Left renal pelvis (tissue), 4 donors: ENCODE measurements at places on chromosomes 6 and 20.

- DNase-seq, result no peak
Observed at GRCh38 chr20:60214901-60215815, 256.9 kb downstream of the CDH26 start.

DNA sequence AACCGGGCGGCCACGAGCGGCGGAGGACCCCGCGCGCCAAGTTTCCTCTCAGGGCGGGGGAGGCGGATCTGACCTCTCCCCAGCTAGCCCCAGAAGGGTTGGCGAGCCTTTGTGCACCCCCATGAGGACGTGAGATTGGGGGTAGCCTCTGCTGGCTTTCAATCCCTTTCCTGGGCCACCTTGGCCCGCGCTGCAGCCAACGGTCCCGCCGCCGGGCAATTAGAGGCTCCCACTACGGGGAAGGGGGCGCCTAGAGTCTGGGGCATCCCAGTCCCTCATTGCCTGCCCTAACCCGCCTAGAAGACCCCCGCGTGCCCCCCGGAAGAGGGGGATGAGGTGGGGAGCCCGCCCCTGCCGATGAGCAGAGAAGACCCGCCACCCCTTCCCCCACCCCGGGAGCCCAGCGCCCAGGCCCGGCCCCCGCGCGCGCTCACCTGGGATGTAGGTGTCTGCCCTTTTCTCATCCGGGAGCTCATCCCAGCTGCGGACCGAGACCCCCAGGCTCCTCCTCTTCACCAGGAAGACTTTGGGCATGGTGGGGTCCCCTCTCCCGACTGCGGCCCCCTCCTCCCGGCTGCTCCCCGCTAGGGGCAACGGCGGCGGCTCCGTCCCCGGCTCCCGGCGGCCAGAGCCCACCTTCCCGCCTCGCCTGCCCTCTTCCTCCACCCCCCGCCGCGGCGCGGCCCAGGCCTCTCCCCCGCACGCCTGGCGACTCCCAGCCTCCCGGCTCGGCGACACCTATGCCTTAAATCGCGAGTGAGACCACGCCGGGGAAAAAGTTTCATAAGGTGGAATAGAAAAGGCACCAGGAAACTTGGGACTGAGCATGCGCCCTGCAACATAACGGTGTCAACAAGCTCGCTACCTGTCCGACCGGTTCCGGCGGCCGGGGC lies at the start of gene OVOL2:
Gene OVOL2, minus strand, starts transcription at position 816 of the 893 bp plus-strand sequence. Its CDS starts 282 bp downstream, at position 534.
- DNase-seq, result no peak

DNA sequence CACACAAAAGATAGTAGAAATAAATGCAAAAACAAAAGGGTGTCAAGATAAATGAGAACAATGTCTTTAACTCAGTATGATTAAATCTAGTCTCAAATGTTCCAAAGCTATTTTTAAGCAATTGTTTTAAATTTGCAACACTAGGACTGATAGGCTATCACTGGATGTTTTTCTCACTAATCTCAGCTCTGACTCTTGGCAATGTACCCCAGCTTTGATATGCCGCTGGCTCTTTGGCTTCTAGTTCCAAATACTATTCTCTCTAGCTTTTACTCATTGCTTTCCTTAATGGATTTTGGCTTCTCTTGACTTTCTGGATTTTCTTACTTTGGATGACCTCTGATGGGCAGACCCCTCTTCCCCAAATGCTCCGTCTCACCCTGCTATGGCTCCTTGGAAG lies 116.0 kb upstream of the SLC35B3 start:
- DNase-seq, result no peak

DNA sequence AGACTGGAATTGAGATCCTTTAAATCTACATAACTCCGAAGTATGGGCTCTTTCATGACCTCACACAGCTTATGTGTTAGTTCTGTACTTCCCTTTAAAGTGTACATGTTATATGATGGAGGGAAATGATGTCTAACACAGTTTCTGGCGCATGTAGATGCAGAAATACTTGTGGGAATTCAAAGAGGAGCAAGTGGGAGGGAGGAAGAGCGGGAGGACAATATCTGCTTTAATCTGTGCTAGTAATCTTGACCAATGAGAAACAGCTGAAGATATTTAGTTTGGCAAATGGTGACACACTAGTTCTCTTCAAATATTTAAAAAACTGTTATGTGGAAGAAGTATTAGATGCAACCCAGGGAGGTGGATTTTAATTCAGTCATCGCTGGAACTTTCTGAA lies 62.9 kb upstream of the PLEKHG1 start:
- DNase-seq, result no peak

DNA sequence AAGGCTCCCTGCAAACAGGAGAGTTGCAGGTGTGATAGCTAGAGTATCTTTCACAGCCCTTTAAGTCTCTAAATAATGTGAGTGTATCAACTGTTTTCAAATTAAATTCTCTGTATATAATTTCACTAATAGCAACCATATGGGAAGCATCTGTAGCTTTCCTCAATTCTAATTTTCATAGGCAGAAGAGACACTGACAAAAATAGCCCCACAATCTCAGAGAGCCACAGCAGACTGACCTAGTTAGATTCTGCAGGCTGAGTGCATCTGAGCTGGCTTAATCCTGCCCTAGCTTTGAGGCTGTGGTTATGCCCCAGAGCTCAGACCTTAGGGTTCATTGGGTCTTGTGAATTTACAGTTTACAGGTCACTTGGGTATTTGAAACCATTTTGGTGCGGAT lies 63.9 kb downstream of the MAP7 start:
- no peak for DNase-seq

- no peak for DNase-seq
Observed at GRCh38 chr6:44260451-44261297, 3.3 kb upstream of the SLC35B2 start.

DNA sequence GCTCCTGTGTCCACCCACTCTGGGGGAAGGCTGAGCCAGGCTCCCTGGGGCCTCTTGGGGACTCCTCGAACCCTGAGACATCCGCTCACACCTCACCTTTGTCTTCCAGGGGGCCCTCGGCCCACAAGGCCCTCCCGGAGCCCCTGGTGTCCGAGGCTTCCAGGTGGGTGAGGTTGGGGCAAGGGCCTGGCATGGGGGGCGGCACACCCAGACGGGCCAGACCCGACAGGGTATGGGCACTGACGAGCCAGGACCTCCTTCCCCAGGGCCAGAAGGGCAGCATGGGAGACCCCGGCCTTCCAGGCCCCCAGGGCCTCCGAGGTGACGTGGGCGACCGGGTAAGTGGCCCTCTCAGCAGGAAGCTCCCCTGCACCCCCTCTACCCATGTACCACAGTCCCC lies 13.4 kb downstream of the COL9A3 start:
- no peak for DNase-seq

- DNase-seq, result no peak
Observed at GRCh38 chr20:24439737-24440387, 29.6 kb upstream of the SYNDIG1 start.

DNA sequence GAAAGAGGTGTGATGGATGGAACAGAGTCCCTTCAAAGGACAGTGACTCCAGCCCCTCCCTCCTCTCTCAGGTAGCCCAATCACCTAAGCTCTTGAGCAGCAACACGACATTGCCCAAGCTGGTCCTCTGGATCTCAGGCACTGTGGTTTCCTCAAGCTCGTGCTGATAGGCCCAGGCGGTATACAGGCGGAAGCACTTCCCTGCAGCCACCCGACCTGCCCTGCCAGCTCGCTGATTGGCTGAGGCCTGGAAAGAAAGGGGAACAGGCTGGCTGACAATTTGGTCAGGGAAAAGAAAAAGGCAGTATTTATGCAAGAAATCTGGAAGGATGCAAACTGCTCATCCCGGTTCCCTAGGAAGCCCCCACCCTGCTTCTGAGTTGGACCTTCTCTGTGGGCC lies 9.6 kb downstream of the C6orf136 start:
- DNase-seq, result no peak

DNA sequence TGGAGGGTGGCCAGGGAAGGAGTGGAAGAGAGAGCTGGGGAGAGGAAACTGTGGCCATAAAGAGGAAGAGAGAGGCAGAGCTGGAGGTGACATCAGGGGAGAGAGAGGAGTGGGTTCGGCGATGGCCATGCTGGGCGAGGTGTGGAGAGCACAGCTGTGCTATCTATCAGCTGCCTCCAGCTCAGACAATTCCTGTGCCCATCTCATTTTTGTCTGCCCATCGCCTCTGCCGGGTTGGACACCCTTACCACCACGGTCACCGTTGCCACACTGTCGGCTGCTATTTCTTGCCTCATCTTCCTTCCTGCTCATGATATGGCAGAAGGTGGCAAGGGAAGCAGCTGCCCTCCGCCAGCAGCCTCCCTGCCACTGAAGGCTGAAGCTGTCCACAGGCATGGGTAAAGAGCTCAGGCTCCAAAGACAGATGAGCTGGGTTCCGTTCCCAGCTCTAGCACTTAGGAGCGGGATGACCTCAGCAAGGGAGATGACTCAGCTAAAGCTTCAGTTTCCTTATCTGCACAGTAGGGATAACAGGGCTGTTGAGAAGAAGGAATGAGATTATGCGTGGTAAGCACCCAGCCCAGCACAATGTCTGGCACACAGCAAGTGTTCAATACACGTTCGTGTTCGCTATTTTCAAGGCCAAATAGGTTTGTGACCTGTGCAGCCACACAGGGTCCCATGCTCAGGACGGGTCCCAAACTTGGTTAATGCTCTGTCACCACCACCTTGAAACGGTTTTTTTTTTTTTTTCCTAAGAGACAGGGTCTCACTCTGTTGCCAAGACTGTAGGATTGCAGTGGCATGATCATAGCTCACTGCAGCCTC lies 21.9 kb upstream of the TAF8 start:
- DNase-seq, result no peak

- no peak for DNase-seq
Observed at GRCh38 chr6:147503587-147503986, 4.9 kb upstream of the SAMD5 start.

DNA sequence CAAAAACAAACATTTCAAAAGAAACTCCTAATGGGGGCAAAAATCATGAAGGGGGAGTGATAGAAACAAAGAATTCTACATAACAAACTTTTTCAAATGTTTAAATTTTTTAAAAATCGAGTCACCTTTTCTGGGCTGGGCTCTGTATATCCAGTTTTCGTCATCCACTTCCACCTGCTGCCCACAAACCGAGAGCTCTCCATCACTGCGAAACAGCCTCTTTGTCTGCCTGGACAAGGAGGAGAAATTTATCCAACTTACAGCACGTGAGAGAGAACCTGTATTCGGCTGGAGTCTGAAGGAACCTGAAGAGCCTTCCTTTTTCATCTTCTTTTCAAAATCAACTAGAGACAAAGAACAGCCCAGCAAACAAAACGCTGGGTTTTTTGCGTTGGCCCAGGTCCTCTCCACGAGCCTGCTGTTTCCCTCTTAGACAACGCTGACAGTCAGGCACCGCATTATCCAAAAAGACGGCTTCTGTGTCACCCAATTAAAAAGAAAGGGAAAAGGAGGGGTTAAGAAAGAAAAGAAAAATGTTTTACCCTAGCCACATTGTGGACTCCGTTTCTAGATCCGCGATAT lies 72.4 kb upstream of the NHSL1 start:
- DNase-seq, result no peak

- DNase-seq, result no peak
Observed at GRCh38 chr6:44512868-44513741, 125.6 kb downstream of the CDC5L start.

DNA sequence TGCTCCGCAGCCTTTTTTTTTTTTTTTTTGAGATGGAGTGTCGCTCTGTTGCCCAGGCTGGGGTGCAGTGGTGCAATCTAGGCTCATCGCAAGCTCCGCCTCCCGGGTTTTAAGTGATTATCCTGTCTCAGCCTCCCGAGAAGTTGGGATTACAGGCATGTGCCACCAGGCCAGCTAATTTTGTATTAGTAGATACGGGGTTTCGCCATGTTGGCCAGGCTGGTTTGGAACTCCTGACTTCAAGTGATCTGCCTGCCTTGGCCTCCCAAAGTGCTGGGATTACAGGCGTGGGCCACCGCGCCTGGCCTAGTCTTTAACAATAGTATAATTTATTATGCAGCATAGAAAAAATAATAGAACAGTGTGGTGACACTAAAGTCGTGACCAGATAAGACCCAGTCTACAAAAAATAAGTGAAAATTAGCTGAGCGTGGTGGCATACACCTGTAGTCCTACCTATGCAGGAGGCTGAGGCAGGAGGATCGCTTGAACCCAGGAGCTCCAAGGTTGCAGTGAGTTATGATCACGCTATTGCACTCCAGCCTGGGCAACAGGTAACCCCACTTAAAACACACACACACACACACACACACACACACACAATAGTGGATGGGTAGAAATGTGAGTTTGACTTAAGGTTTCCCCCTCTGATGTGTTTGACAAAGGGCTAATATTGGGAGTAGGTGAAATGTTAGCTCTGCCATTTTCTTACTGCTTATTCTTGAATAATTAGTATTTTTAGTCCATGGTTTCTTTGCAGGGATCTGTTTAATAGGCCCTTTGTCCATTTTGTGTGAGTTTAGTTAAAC lies 6.5 kb downstream of the PIM1 start:
- DNase-seq, result no peak

DNA sequence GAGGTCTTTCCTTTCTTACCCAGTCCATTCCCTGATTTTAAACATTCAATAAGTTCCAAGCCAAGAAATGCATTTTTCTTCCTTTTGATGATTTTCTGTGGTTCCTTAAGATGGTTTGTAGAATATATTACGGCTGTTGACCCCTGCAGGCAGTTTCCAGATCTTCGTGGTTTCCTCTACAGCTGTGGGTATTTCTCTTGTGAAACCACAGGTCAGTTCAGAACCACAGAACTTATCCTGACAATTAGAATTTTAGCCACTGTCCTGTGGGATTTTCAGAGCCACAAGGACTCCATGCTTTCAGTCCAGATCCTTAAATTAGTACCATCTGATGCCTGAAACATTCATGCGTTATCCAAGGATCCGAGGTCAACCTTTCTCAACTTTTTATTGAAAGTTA lies 29.7 kb upstream of the EXOC2 start:
- DNase-seq, result no peak

DNA sequence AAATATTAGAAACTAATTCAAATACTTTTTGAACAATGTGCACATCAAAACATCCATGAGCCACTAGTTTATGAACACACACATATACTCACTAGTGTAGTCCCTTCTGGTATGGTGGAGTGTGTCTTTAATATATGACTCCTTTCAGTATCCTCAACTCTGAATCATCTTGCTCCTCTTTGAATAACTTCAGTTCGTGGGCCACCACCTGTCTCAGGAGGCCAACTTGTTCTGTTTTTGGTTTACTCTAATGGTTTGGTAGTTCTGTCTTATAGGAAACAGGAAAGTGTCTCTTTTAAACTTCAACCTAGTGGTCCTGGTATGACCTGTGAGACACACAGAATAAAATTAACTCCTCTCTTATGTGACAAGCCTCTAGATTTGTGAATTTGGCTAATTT lies 55.6 kb downstream of the ZNF292 start:
- DNase-seq, result no peak

GRCh38 chr6:79038061-79038460 lies 40.0 kb downstream of the PHIP start:
- DNase-seq, result no peak

DNA sequence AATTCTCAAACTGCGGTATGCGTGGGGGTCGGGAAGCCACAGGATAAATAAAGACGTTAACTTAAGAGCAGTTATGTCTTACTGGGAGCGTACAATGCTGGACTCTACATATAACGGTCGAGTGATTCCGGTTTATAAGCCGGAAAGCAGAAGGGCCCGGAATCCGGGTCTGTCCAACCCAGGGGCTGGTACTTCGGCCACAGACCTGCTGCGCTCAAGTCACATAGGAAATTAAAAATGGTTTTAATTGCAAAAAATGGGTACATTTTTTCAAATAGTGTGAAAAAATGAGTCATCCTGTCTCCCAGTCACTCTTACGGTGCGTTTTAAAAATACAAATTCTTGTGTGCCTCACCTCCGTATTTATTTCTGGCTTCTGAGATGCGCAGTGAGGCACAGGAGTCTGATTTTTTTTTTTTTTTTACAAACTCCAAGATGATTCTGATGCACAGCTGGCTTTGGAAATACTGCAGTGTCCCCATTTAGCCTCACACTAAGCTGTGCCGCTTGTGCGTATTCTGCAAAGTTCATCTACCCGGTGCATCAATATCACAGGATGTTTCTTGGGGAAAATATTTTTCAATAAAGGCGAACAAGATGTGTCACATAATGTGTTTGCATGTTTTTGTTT lies 1.0 kb downstream of the PCIF1 start:
- no peak for DNase-seq
